ENCODE measurements at places on chromosomes 1 and 21.

DNA sequence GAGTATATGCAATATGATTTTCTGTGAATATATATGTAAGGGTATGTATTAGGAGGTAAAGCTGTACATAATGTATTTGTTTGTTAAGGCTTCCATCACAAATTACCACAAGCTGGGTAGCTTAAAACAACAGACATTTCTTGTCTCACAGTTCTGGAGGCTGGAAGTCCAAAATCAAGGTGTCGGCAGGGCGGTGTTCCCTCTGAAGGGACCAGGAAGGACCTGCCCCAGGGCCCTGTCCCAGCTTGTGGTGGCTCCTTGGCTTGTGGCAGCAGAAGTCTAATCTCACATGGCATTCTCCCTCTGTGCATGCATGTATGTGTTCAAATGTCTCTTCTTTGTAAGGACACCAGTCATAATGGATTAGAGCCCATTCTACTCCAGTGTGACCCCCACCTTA, 17.1 kb downstream of the TRIM67 start:
- no peak for DNase-seq

- DNase-seq, result no peak
Measured at GRCh38 chr1:8706995-8707396, 110.4 kb downstream of the RERE start.

DNA sequence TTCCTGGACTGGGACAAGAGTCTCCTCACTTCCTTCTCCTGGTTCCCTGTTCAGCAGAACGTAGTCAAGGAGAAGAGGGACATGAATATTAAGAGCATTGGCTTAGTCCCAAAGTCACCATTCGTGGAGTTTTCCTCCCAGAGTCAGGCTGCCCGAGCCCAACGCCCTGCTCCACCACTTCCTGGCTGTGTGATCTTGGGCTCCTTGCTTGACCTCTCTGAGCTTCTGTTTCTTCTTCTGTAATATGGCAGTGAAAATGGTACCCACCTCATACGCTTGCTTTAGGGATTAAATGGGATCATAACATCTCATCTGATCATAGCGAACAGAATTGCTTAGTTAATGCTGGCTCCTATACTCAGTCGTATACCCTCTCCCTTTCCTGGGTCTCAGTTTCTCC, 12.0 kb upstream of the CASZ1 start:
- DNase-seq, result no peak

DNA sequence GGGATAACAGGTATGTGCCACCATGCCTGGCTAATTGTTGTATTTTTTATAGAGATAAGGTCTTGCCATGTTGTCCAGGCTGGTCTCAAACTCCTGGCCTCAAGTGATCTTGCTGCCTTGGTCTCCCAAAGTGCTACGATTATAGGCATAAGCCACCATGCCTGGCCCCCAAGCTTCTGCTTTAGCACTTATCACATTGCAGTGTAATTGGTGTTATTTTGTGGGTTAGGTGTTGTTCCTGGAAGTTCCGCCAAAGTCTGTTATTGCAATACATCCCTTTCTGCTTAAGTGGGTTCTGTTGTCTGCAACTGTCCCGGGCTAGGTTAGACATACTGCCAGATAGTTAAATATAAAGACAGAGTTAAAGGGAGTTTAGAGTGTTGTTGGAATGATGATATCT, 3.4 kb downstream of the ZCCHC17 start:
- DNase-seq, result no peak

GRCh38 chr1:152182944-152183361, 23.9 kb upstream of the RPTN start:
- DNase-seq, result no peak

DNA sequence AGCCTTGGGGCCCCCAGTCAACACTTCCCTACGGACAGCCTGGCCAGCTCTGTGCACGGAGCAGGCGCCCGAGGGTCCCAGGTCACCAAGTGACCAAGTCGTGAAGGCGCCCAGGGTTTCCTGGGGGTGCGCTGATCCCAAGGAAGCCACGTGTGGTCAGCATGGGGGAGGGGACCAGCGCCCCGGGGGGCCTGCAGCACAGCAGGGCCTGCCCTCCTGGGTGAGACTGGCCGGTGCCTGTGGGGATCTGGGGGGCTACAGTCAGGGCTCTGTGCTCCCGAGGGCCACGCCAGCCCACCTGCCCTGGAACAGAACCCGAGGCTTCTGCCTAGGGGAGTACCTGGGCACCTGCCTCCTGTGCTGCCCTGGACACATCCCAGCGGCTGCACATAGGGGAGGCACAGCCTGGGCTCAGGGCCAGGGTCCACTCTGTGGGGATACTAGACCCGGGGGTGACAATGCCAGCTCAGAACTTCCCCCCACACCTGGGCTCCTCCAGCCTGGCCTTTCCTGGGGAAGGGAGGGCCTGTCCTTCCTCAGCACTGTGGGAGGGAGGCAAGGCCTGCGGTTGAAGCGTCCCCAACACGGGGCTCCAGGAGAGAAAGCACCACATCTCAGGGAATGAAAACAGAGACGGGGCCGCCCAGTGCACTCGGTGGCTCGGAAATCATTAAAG, 6.2 kb upstream of the POFUT2 start:
- DNase-seq, result no peak

GRCh38 chr1:199287206-199287605, 648.4 kb downstream of the PTPRC start:
- DNase-seq, result no peak

All from Kasumi-1 (cell line).